AML-193 (cell line): ENCODE measurements at places on chromosomes 1 and 21.

DNA sequence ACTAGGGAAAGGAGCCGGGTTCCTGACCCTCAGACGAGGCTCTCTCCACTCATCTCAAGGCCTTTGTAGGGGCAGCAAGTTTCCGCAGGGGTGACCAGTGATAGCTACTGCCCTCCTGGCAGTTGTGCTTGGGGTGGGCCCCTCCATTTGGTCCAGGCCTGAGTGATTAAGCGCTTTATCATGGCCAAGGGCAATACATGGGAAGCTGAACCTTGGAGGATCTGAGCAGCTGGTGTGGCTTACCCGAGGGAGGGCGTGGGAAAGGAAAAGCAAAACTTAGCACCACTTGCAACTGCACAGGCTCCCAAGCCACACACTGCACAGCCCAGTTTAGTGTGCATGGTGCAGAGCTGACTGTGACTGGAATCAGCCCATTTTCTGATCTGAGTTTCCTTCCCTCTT is 47.8 kb downstream of the GADD45A start:
- no peak for DNase-seq

GRCh38 chr1:160702100-160702499 is 9.5 kb downstream of the CD48 start:
- DNase-seq = no peak

DNA sequence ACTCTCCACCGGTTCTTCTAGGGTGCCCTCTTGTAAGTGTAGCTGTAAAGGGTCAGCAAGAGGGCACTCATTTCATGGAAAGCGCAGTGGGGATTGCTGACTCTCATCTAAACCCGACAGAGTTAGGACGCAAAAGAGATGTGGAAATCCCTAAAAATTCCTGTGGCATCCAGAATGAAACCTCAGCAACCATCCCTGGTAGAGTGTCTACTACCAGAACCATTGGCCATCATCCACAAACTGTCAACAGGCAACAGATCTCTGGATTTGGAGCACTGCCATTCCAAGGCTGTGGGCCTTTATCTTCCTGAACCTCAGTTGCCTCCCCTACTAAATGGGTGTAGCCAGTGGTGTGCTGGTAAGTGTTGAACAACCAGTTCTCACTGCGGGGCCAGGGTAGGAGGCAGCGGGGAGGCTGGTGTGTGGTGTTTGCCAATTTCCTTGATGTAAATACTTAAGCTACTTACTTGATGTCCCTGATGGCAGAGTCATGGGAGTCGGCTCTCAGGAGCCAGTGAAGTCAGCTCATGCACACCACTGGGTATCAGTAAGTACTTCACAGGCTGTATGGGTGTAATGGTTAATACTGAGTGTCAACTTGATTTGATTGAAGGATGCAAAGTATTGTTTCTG is 195.8 kb downstream of the KAZN start:
- no peak for DNase-seq

DNA sequence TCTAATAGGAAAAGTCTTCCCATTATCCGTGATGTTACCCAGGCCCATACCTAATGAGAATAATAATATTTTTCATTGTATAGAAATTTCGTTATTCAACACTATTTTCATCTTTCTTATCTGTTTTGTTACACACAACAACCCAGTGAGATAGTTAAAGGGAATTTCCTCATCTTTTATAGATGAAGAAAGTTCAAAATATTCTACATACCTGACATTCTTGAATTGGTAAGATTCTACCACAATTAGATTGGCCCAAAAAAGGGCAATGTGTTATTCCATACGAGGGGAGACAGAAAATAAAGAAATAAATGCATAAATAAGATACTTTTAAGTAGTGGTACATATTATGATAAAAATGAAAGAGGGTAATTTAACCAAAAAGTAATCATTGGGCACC is 405.5 kb upstream of the ADAMTS5 start:
- no peak for DNase-seq

DNA sequence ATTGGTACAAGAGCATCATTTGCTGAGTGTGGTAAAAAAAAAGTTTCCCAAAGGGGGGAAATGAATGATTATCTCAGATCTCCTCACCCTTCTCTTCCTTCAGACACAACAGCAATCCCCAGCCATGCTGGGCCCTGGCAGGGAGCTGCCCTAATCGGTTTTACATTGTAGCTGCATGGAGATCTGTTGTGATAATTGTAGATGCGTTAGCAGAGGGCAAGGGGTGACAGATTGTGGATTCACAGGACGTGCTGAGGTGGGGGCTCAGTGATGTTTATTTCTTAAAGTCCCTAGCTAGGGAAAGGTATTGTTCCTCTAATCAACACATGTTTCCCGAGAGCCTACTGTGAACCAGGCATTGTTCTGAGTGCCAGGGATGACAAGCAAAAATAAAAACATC is 304.1 kb downstream of the PBX1 start:
- no peak for DNase-seq

- no peak for DNase-seq
Measured at GRCh38 chr21:27804515-27804914, 837.6 kb upstream of the ADAMTS5 start.

DNA sequence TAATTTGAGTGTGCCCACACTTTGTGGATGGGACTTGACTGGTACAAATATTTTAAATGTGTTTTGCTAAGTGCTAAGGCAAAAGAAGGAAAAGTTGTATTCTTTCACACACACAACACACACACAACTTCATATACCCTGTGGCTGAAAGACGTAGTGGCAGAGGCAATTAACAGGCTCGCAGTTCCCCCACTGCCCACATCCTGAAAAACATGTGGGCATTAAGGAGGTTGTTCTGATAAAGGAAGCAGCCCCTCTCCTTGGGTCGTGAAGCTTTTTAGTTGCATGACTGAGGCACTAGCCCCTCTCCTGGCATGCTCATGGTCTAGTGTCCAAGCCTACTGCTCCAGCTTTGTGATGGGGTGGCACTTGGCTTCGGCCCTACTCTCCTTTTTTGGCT is 14.3 kb upstream of the ADAM30 start:
- DNase-seq = no peak

GRCh38 chr1:197848350-197848749 is 54.1 kb upstream of the C1orf53 start:
- no peak for DNase-seq

GRCh38 chr1:18682375-18682774 is 51.7 kb downstream of the PAX7 start:
- no peak for DNase-seq

- DNase-seq = no peak
Measured at GRCh38 chr1:70718086-70718630, 307.1 kb downstream of the CTH start.

- no peak for DNase-seq
Measured at GRCh38 chr21:16072737-16073136, 343.0 kb downstream of the USP25 start.

DNA sequence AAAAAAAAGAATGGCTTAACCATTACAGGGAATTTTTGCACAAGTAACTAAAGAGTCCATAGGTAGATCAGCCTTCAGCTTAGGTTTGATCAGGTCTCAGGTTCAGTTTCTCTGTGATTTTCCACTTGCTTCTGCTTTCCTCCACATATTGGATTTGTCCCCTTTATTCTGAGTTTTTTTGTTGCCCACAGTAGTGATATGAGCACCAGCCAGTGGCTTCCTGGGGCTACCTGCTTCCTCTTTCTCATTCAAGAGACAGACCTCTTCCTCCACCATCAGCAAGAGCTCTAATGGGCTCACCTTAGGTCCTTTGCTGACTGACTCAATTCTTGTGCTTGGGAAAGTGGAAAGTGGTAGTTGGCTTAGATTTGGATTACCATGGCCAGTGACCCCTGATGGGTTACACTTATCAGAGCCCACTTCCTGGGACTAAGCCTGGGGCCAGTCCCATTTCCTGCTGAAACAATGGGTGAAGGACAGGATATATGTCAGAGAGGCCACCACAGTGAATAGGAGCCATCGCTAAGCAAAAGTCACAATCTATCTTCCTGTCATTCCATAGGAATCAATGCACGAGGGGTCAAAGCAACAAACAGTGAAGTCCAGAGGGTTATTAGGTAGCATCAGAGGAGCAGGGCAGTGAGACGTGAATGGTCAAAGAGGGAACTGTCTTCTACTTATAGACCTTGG is 12.8 kb upstream of the PLA2G2E start:
- DNase-seq = no peak

- no peak for DNase-seq
Measured at GRCh38 chr1:31763671-31764311, 349 bp downstream of the ADGRB2 start.
